WTC11 (cell line): ENCODE measurements at places on chromosomes 5 and 9. TPM values are rescaled to one million over a fixed set of nuclear protein-coding genes. Genes with fewer than 3 reads are reported as not detected.

SLC34A1 gene
- total RNA-seq, result not detected in 3 replicates

SIL1 gene
- total RNA-seq, result 10.7 to 14.0 TPM (median 10.7 TPM) in 3 replicates

RARS1 gene
- total RNA-seq, result 89.9 to 98.8 TPM (median 95.1 TPM) in 3 replicates

NACC2 gene
- total RNA-seq, result 14.1 to 17.1 TPM (median 14.5 TPM) in 3 replicates

PCDHB6 gene
- total RNA-seq, result 0.23 to 0.37 TPM (median 0.24 TPM) in 3 replicates

DNA sequence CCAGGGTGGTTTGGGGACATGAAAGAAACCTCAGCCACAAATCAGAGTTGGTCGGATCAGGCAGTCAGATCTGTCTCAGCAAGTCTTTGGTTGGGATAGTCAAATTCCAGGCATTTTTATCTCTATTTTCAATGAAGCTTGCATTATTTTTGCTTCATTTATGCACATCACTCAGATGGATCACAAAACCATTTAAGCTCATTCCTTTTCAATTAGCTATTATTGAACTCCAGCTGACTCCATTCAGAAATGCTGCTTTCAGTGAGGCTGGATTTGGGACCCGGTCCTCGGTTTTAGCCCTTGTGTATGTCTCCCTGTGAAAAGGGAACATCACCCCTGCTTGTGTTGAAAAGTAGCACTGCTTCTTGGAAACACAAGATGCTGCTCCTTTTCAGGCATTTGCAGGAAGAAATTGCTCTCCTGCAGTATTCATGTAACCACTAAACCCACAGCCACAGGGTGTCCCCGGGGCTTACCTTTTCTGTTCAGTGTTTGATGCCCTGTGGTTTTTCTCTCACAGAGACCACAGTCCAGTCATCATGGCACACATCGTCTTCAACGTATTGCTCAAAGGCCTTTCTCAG, 232.9 kb downstream of the NFIB start:
- peaks cover 32% of the 10 kb centered on the region for H3K4me1 ChIP-seq
- peak overlapping the region; percentile 47 for H3K27ac ChIP-seq
- H3K36me3 ChIP-seq, result no peaks in the 10 kb centered on the region
